ENCODE measurements at places on chromosomes 6 and 20. TPM values are rescaled to one million over a fixed set of nuclear protein-coding genes. Genes with fewer than 3 reads are reported as not detected.

- no peak for DNase-seq
Measured at GRCh38 chr6:130933712-130934200, 106.5 kb downstream of the SMLR1 start.

DNA sequence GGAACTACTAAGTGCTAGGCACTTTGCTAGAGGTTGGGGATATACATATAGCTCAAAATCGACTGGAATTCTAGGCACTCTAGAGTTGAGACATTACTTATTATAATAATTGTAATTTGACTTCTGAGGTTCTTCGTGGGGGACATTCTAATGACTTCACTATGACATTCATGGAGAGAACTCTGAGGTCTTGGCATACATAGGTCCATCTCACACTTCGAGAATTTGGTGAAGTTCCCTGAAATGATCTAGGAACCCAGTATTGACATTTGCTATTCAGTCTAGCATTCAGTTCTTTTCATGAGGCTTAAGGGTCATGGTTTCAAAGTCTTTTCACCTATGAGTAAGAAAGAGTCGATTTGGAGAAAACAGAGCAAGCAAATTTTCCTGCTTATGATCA, 446.6 kb upstream of the JAG1 start:
- no peak for DNase-seq

DNA sequence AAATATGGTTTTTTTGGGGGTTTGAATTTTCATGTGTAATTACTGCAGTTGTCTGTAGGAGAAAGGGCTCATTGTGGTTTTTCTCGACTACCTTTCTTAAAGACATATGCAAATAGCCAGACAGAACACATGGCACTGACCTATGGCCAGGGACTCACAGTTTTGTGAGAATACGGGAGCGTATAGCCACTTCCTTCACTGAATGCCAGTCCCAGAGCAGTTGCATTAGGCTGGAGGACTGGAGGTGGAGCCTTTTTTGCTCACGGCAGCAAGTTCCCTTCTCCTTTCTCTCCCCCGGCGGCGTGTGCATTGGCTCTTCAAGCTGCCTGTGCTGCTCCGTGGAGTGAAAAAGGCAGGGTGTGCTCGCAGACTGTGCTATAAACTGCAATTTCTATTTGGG, 114.9 kb downstream of the AKAP7 start:
- no peak for DNase-seq

DNA sequence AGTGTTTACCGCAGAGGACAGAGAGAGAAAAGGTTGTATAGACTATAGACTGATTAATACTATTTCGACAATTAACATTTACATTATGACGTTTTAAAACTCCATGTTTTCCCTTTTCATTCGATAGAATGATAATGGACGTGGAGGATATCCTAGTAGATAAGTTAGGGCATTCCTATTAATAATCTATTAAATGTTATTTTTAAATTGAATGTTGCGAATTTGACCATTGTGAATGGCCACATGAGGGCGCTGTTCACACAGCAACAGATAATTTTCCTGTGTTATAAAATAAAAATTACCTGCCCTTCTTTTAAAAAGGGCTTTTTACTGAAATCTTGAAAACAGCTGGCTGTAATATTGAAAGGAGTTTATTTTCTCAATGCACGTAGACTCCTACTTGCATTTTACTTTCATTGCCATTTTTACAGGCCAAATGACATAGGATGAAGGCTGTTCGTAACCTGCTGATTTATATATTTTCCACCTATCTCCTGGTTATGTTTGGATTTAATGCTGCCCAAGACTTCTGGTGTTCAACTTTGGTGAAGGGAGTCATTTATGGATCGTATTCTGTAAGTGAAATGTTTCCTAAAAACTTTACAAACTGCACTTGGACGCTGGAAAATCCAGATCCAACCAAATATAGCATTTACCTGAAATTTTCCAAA, 3.3 kb downstream of the ADGRB3 start:
- DNase-seq = peak; percentile 3

GRCh38 chr6:126513198-126513597, 173.3 kb downstream of the CENPW start:
- DNase-seq = no peak

DNA sequence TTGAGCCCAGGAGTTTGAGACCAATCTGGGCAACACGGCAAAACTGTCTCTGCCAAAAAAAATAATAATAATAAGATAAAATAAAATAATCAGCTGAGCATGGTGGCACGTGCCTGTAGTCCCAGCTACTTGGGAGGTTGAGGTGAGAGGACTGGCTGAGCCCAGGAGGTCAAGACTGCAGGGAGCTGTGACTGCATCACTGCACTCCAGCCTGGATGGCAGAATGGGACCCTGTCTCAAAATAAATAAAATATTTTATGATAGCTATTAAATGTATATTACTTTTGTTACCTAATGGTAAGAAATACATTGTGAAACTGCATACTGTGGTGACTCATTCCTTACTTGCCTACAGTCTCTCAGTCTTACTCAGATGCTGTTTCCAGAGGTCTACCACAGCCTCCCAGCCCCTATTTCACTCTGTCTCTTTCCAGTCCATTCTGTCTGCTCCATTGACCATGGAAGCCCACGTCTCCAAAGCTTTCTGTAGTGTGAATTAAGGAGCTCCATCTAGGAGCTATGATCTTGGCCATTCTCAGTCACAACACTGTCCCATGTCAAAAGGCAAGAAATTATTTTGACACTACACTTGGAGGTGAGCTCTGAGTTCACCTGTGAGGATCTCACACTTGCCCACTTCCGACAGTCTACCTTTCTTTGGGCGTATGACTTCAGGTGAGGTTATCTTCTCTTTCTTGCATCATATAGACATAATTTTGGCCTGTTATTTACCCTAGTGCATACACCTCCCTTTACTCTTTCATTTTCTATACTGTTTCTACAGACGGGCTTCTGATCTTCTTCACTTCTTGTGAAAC, 22.4 kb upstream of the SNX9 start:
- no peak for DNase-seq

DNA sequence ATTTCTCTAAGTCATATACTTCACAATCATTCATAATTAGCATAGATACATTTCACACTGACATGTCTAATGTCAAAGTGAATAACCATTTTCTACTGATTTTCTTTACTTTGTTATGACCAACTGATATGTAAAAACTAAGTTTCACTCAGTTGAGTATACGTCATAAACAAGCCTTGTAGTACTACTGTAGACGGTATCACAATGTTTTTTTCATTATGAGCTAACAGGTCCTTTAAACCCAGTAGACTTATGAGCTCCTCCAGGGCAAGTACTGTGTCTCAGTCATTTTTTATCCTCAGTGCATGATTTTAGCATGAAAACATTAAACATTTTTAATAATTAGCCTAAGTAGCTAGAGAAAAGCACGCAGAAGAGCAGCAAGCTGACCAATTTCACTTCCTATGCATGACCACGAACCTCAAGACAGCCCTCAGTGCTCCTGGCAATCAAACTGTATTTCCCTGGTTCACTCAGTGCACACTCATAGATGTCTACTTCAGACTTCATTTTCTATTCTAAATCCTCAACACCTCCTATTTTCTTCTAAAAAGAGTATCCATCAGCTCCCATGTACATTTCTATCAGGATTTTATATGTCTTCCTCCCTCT, 32.0 kb upstream of the TFAP2D start:
- no peak for DNase-seq

- DNase-seq = no peak
Measured at GRCh38 chr6:62721408-62721807, 435.4 kb upstream of the KHDRBS2 start.

DNA sequence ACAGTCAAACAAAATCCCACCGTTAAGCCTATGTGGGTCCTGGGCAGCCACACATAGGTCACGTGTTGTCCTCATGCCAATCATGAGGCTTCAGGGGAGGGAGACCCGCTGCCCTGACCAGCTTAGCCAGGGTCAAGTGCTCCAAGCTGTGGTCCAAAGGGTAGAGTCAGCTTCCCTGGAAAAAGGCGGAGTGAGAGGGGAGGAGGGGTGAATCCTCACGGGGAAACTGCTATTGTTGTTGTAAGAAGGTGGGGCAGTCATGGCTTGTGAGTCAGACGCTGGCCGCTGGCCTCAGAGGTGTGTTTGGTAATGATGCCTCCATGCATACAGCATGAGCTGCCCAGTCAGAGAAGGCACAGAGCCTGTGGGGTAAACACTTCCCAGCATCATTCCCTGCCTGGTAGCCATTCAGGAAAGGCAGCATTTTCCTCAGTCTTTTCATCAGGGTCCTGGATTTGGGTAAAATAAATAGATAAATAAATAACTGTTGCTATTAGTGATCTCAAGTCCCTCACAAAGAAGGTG, 8.7 kb downstream of the CST3 start:
- DNase-seq = peak; percentile 48

- DNase-seq = no peak
Measured at GRCh38 chr6:128754658-128755256, 128.2 kb upstream of the LAMA2 start.

DNA sequence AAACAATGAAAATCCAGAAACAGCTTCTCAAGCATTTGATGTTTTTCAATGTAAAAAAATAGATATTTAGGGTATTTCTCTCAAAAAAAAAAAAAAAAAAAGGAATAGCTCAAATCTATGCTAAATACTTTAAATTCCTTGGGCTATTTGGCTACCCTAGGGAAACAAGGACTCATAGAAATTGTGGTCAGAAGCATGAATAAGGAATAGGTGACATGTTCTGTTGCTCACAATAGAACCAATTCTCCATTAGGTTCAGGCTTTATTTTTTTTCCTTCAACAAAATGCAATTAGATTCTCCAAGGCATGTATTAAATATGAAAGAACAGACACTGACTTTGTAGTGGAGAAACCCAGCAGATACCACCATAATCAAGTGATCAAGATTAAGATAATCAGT, 904.3 kb upstream of the FLRT3 start:
- no peak for DNase-seq

DNA sequence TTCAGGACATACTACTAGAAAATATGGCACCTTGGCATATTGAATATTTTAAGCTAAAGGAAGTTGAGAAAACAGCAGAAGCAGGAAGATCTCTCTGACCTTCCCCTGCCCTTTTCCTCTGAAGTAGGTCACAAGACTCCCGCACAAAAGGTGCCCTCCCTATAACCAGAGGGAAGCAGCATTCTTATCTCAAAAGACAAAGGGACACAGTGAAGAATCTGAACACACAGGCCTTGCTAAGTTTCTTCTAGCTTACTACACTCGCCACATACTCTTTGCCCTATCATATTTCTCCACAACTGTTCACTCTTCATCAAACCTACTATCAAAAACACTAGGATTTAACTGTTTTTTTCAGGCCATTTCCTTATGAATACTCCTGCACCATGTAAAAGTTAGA, 151.2 kb downstream of the ELOVL4 start:
- no peak for DNase-seq

- no peak for DNase-seq
Measured at GRCh38 chr6:129329678-129330077, 380.3 kb downstream of the ARHGAP18 start.

- peak; percentile 93 for DNase-seq
Measured at GRCh38 chr6:17706580-17707370, at the start of gene NUP153. Gene NUP153, minus strand, starts transcription at chr6:17706925. Its CDS starts 538 bp downstream, at chr6:17706387.

DNA sequence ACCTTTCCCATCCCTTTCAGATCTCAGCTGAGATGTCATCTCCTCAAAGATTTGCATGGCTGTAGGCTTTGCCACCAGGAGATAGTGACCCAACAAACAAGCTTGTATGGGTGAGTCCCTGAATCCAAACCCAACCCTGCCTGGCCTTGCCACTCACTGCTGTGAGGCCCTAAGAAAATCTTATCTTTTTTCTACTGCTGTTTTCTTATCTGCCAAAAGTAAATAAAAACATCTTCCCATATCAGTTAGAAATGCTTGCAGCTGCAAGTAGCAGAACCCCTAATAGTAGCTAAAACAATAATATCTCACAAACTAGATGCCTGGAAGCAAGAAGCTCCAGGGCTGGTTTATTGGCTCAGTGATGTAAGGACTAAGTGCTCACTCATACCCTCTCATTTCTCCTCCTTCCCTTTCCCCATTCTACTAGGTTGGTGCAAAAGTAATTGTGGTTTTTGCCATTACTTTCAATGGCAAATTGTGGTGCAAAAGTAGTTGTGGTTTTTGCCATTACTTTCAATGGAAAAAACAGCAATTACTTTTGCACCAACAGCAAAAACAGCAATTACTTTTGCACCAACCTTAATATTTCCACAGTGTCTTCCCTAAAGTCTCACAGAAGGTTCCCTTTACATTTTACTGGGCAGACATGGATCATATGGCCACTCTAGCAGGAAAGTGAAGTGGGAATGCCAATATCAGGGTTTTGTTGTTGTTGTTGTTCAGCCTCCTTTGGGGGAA, 56.7 kb upstream of the PSMF1 start:
- DNase-seq = no peak

DNA sequence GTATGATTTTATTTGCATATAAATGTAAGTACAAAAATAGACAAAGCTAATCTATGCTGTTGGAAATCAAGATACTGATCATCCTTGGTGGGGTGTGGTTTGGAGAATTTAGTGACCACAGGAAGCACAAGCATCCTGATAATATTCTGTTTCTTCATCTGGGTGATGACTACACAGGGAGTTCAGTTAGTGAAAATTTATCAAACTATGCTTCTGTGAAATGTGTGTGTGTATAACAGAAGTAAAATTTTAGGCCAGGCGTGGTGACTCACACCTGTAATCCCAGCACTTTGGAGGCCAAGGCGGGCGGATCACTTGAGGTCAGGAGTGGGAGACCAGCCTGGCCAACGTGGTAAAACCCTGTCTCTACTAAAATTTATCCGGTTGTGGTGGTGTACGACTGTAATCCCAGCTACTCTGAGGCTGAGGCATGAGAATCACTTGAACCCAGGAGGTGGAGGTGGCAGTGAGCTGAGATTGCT, 20.6 kb downstream of the ENPP3 start:
- DNase-seq = no peak

GRCh38 chr6:65191471-65191870, 515.6 kb downstream of the EYS start:
- DNase-seq = no peak

DNA sequence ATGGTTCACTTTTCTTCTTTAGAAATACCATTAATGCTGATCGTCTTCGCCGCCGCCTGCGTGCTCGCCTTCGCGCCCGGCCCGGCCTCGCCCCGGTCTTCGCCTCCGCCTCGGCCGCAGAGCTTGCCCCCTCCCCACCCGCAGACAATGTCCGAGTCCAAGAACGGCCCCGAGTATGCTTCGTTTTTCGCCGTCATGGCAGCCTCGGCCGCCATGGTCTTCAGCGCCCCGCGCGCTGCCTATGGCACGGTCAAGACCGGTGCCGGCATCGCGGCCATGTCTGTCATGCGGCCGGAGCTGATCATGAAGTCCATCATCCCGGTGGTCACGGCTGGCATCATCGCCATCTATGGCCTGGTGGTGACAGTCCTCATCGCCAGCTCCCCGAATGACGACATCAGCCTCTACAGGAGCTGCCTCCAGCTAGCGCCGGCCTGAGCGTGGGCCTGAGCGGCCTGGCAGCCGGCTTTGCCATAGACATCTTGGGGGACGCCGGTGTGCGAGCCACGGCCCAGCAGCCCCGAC, 4.8 kb upstream of the PRPH2 start:
- DNase-seq = no peak

TFAP2B gene
- not detected for total RNA-seq

TP53INP2 gene
- total RNA-seq = 3.4 TPM

RPP21 gene
- 22.0 TPM for total RNA-seq

TFB1M gene
- 20.8 TPM for total RNA-seq

CST2 gene
- total RNA-seq = not detected

ZC3H12D gene
- 0.18 TPM for total RNA-seq

HSD17B8 gene
- 8.6 TPM for total RNA-seq

HDGFL1 gene
- not detected for total RNA-seq

MAP7 gene
- total RNA-seq = 0.66 TPM

MEI4 gene
- total RNA-seq = not detected

MAFB gene
- total RNA-seq = 0.85 TPM

GNAS-AS1 gene
- 0.11 TPM for total RNA-seq
